ENCODE measurements at places on chromosomes 6 and 20. TPM values are rescaled to one million over a fixed set of nuclear protein-coding genes. Genes with fewer than 3 reads are reported as not detected.

The LRFN2 gene
- polyA plus RNA-seq, result 0.29 TPM

The MED20 gene
- polyA plus RNA-seq, result 5.3 TPM

The CCND3 gene
- polyA plus RNA-seq, result 648 TPM

- no peak for DNase-seq
These were observed 262.2 kb downstream of the EYA4 start for GRCh38 chr6:133503336-133503729.
